Glutamatergic neuron (in vitro differentiated cells): ENCODE measurements at places on chromosomes 5 and 9.

- H3K36me3 ChIP-seq = no peaks in the 10 kb centered on the region
- peaks cover 7% of the 10 kb centered on the region for H3K4me1 ChIP-seq
- H3K4me3 ChIP-seq = no peak overlapping the region
- peak; percentile 33 for DNase-seq
These were observed 37.6 kb downstream of the ANKRD33B start for GRCh38 chr5:10601246-10602030.

DNA sequence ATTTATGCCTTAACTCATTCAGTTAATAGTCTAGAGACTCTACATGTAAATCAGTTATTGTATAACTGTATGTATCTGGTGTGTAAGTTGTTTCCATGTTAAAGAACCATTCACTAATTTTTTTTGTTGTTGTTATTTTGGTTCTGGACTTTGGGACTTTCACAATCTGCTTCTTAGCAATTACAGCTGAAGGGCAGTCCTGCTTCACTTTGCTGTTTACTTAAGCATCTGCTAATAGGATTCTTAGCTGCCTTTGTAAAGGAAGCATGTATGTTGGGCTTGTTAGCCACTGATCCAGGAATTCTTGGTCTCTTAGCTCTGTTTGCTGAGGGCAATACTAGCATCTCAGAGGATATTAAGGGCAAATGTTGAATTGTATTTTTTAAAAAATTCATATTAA lies 97.0 kb downstream of the FOCAD start:
- no peak overlapping the region for H3K4me3 ChIP-seq
- H3K36me3 ChIP-seq = no peaks in the 10 kb centered on the region
- H3K4me1 ChIP-seq = no peaks in the 10 kb centered on the region
- DNase-seq = no peak
- H3K27me3 ChIP-seq = no peaks in the 10 kb centered on the region

DNA sequence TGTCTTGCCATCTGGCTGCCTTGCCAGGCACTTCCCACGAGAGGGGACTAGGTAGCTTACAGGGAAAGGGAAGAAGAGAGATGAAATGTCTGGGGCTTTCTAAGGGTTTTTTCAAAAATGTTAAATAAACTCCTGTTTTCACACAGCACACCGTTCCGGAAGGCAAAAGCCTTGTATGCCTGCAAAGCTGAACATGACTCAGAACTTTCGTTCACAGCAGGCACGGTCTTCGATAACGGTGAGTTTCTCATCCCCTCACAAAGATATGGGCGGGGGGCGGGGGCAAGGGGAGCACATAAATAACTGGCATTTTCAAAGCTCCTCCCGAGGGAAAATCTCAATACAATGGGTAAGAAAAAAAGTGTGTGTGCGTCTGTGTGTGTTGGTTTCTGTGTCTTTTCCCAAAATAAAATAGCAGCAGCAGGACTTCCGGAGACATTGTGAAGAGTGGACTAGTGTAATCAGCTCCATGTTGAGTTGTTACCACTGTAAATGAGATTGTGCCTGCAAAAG lies 189.6 kb downstream of the NR3C1 start:
- H3K27ac ChIP-seq = peak overlapping the region; percentile 13
- H3K27me3 ChIP-seq = peaks cover 1% of the 10 kb centered on the region
- H3K4me1 ChIP-seq = peaks cover 18% of the 10 kb centered on the region
- H3K4me3 ChIP-seq = no peak overlapping the region
- H3K36me3 ChIP-seq = no peaks in the 10 kb centered on the region

DNA sequence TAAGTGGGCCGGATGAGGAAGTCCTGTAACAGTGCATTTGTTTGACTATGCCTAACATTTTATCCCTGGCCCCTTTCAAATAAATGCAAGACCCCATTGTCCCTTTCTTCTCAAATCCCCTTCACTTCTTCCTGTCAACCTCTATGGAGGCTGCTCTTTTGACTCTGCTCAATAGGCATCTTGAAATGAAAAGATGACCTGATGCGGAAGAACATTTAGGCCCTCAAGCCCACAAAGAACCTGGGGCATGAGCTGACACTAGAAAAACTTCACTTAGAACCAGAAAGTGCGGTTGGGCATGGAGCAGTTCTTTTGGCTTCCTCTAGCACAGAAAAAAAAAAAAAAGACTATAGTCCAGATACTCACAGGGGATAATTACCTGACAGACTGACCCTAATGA lies 1434.7 kb upstream of the WWC1 start:
- DNase-seq = no peak
- no peak overlapping the region for H3K27ac ChIP-seq
- no peak overlapping the region for H3K4me3 ChIP-seq
- H3K27me3 ChIP-seq = no peaks in the 10 kb centered on the region

- peak overlapping the region; percentile 83 for H3K27ac ChIP-seq
- no peaks in the 10 kb centered on the region for H3K36me3 ChIP-seq
- H3K4me3 ChIP-seq = peak overlapping the region; percentile 75
- H3K4me1 ChIP-seq = peaks cover 32% of the 10 kb centered on the region
These were observed 1.8 kb upstream of the FAM78A start for GRCh38 chr9:131277910-131278701.

GRCh38 chr5:2896371-2897275 lies 145.1 kb upstream of the IRX2 start:
- peaks cover 8% of the 10 kb centered on the region for H3K27me3 ChIP-seq
- H3K27ac ChIP-seq = no peak overlapping the region
- peaks cover 2% of the 10 kb centered on the region for H3K36me3 ChIP-seq
- DNase-seq = no peak
- peaks cover 21% of the 10 kb centered on the region for H3K4me1 ChIP-seq

DNA sequence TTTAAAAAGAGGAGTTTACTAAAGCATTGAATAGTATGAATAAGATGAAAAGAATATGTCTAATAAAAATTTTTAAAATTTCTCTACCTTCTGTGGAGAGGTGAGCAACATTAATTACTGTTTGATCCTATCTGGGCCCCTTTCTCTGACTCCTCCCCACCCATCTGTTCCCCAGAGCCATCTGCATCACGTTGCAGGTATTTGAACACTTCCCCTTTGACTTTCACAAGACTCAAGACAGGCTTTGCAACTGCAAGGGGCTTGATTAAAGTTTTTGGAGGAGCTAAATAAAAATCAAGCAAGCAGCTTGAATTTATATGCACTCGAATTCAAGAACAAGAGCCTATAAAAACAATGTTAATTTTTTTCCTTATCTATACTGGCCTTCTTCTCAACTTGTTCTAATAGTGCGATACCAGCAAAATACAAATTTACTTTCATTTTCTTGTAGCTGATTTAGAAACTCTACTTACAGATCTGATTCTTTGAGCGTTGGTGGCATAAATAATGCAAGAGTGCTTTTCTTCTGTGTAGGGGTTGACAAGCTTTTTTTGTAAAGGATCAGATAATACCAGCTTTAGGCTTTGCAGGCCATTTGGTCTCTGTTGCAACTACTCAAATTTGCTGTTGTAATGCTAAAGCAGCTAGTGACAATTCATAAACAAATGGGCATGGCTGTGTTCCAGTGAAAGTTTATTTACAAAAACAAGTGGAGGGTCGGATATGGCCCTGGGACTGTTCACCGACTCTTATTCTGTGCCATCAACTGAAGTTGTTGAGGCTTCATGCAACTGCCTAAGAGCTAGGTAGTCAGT lies 21.2 kb downstream of the TXNDC8 start:
- DNase-seq = no peak
- no peaks in the 10 kb centered on the region for H3K36me3 ChIP-seq
- H3K4me1 ChIP-seq = peaks cover 2% of the 10 kb centered on the region
- H3K4me3 ChIP-seq = no peak overlapping the region
- H3K27ac ChIP-seq = no peak overlapping the region

DNA sequence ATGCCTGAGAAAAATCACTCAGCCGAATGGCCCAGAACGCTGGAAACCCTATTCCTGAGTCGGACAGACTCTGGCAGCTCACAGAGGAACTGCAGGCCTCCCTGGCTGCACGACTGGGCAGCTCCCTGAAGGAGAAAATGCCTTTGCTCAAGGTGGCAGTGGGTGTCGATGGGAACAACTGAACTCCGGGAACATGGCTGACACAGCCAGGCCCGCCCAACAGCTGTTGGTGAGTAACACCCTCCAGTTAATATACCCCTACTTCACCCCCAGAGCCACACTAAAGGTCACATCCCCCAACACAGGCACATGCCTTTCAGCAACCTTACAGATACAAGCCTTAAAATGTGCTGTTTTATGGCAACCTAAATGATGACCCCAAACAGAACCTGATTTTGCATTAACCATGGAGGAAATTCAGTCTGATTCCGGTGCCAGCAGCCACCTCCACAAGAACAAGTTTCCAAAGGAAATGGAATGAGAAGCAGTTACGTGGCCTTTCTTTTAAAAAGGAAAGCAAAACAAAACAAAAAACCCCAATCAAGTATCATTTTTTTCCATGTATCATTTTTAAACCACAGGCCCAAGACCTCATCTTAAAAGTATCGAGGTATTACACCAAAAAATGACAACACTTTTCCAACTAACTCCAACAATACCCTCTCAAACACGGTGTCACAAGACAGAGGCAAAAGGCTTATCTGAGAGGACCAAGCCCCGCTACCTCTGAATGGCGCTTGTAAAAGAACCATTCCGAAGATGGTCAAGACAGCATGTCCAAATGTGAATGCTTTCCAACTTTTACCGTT lies 3.1 kb downstream of the KLF9 start:
- H3K27ac ChIP-seq = no peak overlapping the region
- H3K36me3 ChIP-seq = no peaks in the 10 kb centered on the region

- H3K4me1 ChIP-seq = no peaks in the 10 kb centered on the region
- DNase-seq = no peak
- no peaks in the 10 kb centered on the region for H3K36me3 ChIP-seq
- H3K27ac ChIP-seq = no peak overlapping the region
- H3K4me3 ChIP-seq = no peak overlapping the region
- H3K27me3 ChIP-seq = peaks cover 2% of the 10 kb centered on the region
These were observed 78.5 kb upstream of the ZSWIM6 start for GRCh38 chr5:61253547-61253946.

DNA sequence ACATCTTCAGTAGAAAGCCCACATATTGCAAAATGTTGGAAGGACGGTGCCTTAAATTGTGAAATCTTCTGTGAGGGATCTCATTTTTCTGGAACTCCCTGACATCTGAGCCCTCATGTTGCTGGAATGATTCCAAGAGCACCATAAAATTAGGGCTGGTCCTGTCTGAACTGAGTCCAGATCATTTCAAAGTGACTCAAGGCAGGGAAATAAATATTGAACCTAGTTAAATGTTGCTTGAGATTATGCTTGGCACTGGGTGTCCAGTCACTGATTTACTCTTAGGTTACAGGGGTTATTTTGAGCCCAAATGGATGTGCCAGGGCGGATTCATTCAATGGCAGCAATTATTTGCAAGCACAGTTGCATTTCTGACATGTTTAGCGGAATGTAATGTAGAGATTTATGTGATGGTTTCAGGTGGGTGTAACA lies 437.0 kb downstream of the PIK3R1 start:
- H3K27me3 ChIP-seq = peaks cover 2% of the 10 kb centered on the region
- no peak for DNase-seq
- no peaks in the 10 kb centered on the region for H3K36me3 ChIP-seq
- H3K27ac ChIP-seq = no peak overlapping the region
- no peak overlapping the region for H3K4me3 ChIP-seq

- no peak overlapping the region for H3K4me3 ChIP-seq
- H3K27me3 ChIP-seq = peaks cover 7% of the 10 kb centered on the region
- no peak for DNase-seq
- H3K4me1 ChIP-seq = peaks cover 21% of the 10 kb centered on the region
- no peaks in the 10 kb centered on the region for H3K36me3 ChIP-seq
These were observed 349.5 kb downstream of the AGTPBP1 start for GRCh38 chr9:85392260-85392659.

- peaks cover 25% of the 10 kb centered on the region for H3K4me1 ChIP-seq
- no peak overlapping the region for H3K27ac ChIP-seq
These were observed 3.4 kb upstream of the MYORG start for GRCh38 chr9:34380034-34380510.

- peak overlapping the region; percentile 69 for H3K4me3 ChIP-seq
- peaks cover 42% of the 10 kb centered on the region for H3K4me1 ChIP-seq
- DNase-seq = no peak
- peaks cover 2% of the 10 kb centered on the region for H3K27me3 ChIP-seq
These were observed 228.0 kb downstream of the DCP2 start for GRCh38 chr5:113204525-113205161.

DNA sequence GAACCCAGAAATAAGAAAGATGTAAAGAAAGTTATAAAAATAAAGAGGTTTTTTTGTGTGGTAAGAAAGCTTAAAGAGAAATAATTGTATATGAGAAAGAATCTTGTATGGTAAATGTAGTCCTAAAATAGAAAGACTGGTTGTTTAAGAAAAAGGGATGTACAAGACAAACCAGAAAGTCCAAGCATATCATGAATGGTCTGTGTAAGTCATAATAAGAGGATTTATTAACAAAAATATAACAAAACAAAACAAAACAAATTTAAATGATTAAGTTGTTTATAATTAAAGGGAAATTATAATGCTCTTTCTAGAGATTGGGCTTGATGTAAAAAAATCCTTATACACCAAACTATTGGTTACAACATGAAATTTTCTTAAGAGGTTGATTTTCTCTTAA lies 590.4 kb upstream of the PTGER4 start:
- no peak for DNase-seq
- H3K27me3 ChIP-seq = no peaks in the 10 kb centered on the region
- H3K36me3 ChIP-seq = peaks cover 5% of the 10 kb centered on the region
- H3K4me1 ChIP-seq = no peaks in the 10 kb centered on the region

DNA sequence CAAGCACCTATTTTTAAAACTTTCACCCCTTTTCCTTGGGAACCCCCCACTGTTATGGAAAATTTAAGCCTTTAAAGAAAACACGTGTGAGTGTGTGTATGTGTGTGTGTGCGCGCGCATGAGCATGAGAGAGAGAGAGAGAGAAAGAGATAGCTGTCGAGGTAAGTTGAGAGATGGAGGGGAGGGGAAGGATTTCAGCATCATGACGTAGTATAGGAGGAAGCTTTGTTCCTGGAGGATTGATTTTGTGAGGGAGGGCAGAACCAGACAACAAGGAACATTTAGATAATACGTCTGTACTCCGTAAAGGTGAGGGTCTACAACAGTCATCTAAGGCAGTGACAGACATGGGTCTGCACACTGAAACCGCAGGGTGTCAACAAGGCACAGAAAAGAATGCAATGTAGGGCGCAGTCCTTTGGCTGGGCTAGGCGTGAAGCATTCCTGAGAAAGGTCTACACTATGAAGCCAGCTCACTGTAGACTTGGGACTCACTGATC lies 227.7 kb downstream of the SMARCA2 start:
- DNase-seq = no peak
- H3K36me3 ChIP-seq = no peaks in the 10 kb centered on the region

GRCh38 chr9:75864266-75864665 lies 26.2 kb upstream of the PCSK5 start:
- H3K27ac ChIP-seq = no peak overlapping the region
- no peaks in the 10 kb centered on the region for H3K4me1 ChIP-seq
- no peak for DNase-seq
- no peaks in the 10 kb centered on the region for H3K27me3 ChIP-seq
- no peaks in the 10 kb centered on the region for H3K36me3 ChIP-seq

DNA sequence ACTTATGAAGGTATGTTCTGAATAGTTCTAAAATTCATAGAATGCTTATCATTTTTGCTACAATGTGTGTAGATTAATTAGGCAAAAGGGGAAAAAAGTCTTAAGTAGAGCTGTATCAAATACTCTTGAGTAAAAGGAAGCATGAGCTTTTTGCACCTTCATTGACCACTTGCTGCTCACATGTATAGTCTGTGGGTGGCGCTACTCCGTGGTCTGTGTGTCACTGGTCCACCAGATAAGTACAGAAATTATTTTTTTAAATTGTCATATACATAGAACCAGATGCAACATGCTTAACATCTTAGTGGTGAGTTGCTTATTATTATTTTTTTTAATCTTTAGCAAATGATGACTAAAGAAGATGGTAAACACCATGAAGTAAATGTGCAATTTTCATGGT lies 130.2 kb downstream of the MAN2A1 start:
- H3K4me1 ChIP-seq = no peaks in the 10 kb centered on the region
- H3K36me3 ChIP-seq = no peaks in the 10 kb centered on the region
- no peak overlapping the region for H3K4me3 ChIP-seq
- DNase-seq = no peak
- no peaks in the 10 kb centered on the region for H3K27me3 ChIP-seq
